Activated T-cell treated with anti-CD3 and anti-CD28 coated beads, Interleukin-2, amount 50 U/mL, for 72 hours (primary cell): ENCODE measurements at places on chromosomes 4 and X.
A peak's percentile ranks its signal among the peaks of the same experiment; 100 is the strongest.

DNA sequence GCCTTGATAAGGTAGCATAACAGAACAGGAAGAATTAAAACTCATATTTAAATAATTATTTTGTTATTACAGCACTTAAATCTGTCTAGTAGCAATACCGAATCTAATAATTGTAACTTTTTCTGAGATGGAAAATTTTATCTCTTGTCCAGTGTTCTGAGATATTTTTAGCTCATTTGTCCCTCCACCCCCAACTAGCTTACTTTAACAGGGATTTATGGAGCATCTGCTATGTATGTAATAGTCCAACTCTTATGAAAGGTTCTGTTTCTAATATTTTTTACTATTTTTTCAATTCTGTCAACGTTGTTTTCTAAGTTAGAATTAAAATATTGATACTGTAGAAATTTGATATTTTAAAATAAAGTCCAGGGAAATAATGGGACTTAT is 38.2 kb upstream of the NUDT6 start:
- DNase-seq = no peak

DNA sequence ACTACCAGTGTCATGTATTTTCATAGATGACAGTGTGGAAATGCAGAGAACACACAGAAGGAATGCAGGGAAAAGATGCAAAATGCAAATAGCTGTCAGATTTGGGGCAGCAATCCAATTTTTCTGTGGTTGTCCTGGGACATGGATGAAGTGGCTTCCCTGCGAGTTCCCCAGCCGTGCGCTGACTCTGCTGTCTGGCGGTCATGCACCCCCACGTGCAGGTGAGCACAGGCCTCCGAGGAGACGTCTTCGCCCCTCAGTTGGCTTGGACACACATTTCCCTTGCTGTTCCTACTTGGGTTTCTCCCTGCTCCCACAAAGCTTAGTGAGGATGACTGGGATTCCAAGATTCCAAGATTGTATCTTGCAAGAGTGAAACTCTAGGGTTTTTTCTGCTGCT is 24.4 kb downstream of the BLOC1S4 start:
- DNase-seq = no peak

- DNase-seq = no peak
Measured at GRCh38 chrX:40310447-40310846, 212.7 kb upstream of the BCOR start.

- no peak for DNase-seq
Measured at GRCh38 chr4:185847352-185848097, 35.5 kb upstream of the SORBS2 start.

DNA sequence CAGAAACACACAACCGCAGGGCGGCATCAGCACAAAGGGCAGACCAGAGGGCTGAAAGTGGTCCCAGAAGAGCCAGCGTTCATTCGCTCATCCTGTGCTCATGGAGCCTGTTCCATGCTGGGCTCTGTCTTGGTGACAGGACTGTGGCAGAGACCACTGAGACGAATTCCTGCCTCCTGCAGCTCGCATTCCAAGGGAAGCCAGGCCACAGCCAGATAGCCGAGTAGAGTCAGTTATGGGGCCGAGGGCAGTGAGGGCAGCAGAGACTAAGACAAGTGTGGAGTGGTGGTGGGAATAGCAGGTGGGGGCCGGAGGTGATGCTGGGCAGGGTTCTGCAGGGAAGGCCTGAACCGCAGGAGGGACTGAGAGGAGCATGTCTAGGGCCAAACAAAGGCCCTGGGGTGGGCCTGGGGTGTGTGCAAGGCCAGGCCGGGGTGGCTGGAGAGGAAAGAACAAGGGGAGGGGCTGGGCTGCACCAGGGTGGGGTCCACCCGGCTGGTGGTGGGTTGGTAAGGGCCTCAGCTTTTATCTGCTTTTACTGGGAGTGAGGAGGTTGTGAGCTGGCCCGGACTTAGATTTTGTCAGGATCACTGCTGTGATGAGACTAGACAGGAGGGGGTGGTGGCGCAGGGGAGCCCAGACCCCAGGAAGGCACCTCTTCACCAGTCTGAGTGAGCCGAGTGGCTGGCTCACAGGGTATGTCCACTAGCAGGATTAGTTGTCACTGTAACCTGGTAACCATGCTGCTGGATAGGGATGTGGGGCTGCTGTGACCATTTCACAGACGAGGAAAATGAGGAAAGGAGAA is 6.3 kb downstream of the PSAPL1 start:
- DNase-seq = no peak

- DNase-seq = peak; percentile 60
Measured at GRCh38 chrX:45803383-45803921, 602.8 kb upstream of the DIPK2B start.

DNA sequence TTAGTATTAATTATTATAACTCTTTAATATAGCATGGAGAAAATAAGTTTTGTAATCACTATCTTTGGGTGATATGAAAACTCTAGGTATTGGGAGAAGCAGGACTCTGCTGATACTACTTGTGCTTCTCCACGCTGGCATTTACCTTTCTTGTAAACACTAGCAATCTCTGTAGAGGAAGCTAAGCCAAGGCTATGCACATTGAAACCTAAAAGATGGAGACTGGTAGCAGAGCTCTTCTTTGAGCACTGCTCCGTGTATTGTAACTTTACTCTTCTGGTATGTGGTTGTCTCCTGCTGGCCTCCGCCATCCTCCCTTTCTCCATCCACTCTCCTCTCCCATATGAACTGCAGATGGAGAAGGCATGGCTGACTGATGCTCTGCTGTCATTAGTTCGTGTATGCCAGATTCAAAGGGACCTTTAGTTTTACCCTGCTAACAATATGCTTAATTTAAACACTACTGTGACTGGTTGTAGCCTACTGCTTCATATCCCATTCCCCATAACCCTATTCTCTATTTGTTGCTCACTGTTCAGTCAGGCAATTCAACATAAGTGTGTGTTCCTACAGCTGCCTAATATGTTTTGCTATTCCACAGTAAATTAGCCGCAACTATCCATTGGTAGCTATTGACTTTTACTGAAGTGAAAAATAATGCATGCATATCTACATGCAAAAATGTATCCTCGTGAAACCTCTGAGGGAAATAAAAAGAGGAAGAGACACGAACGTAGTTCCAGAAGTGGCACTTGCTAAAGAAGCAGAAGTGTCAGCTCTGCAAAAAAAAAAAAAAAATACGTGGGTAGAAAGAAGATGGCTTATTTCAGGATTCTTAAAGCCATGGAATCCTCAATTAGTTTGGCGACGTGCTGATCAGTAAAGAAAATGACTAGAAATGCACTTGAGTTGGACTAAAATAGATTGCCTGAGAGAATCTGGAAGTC is 55.6 kb upstream of the CCSER1 start:
- no peak for DNase-seq

GRCh38 chr4:154574311-154574710 is 11.5 kb downstream of the FGB start:
- no peak for DNase-seq

- no peak for DNase-seq
Measured at GRCh38 chrX:80334583-80334982, 85.7 kb upstream of the TENT5D start.

GRCh38 chr4:165873298-165874071 is 448 bp downstream of the TLL1 start:
- DNase-seq = no peak

DNA sequence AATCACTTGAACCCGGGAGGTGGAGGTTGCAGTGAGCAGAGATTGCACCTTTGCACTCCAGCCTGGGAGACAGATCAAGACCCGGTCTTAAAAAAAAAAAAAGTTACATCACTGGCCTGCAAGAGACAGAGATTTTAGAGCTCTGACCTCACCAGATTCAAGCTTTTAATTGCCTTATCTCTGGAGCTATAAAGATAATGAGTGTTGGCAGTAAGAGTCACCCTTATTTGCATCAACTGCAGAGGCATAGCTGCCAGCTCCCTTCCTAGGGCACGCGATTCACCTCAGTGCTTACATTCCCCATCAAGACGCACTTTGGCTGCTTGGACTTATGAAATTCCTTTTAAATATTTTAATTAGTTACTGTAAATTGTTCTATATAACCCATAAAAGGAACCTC is 12.5 kb upstream of the SPATA4 start:
- no peak for DNase-seq

GRCh38 chr4:786861-787300 is 39.0 kb downstream of the CPLX1 start:
- no peak for DNase-seq

GRCh38 chrX:114583646-114584374 is at the start of gene HTR2C:
Gene HTR2C, plus strand, starts transcription at chrX:114584086. Its CDS starts 142,851 bp downstream, at chrX:114726937.
- no peak for DNase-seq

GRCh38 chr4:74947798-74948197 is 14.9 kb downstream of the PARM1 start:
- no peak for DNase-seq

- no peak for DNase-seq
Measured at GRCh38 chrX:134251241-134251640, 14.3 kb downstream of the CCDC160 start.

DNA sequence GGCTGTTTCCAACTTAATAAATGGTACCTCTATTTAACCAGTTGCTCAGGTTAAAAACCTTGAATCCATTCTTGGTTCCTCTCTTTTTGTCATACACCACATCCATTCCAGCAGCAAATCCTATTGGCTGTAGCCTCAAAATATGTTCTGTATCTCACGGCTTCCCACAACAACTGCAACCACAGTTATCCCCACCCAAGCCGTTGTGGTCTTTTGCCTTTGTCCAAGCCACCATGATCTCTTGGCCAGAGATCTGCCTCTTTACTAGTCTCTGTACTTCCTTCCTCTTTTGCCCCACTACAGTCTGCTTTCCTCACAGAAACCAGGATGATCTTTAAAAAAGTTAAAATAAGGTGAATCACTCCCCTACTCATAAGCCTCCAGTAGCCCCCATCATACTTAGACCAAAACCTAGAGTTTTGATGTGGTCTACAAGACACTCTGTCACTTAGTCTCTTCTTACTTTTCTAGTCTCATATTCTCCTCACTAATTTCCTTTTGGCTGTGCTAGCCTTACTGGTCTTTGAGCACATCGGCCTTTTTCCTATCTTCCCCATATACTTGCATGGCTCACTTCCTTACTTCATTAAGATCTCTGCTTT is 10.3 kb downstream of the MAOA start:
- DNase-seq = no peak

DNA sequence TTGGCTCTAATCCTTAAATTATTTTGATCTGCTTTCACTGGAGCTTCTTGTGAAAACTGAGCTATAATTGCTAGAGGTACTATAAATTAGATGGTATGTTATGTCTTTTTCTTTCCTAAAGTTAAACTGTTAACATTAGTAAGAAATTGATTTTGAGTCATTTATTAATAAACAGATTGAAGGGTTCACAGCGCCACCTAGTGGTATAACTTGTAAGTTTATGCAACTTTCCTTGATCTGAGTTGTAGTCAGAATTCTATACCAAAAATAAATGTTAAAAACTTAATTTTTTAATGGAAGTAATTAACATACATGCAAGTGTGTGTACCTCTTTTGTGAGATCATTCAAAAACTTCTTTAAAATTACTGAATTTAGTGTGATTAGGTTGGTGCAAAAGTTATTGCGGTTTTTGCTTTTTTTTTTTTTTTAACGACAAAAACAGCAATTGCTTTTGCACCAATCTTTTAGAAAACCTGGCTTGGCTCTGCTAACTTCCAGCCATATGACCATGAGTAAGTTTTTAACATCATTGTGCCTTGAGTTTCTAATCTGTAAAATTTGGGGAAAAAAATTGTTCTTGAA is 151.5 kb downstream of the CENPC start:
- DNase-seq = no peak

- DNase-seq = no peak
Measured at GRCh38 chr4:185398618-185399017, 2.0 kb downstream of the ANKRD37 start.

- no peak for DNase-seq
Measured at GRCh38 chr4:52655506-52655905, 3.6 kb downstream of the USP46 start.

- no peak for DNase-seq
Measured at GRCh38 chrX:23503835-23504539, 163.3 kb upstream of the PRDX4 start.

DNA sequence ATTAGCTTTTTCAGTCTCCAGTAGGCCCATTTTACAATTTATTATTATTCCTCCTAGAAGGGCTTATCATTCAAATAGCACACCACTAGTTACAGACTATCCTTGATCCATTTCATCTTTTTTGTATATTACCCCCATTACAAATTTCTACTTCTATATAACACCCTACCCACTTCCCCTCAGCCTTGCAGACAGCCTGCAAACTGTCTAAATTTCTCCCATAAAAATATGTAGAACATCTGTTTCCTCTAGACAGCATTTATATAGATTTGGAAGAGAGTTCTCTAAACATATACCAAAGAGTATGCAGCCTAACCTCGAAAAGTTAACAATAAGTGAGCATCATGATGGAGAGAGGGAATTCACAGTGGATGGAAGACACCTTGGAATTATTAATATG is 30.8 kb downstream of the COMMD8 start:
- DNase-seq = no peak

GRCh38 chrX:107014936-107015335 is 14.9 kb upstream of the MORC4 start:
- no peak for DNase-seq

DNA sequence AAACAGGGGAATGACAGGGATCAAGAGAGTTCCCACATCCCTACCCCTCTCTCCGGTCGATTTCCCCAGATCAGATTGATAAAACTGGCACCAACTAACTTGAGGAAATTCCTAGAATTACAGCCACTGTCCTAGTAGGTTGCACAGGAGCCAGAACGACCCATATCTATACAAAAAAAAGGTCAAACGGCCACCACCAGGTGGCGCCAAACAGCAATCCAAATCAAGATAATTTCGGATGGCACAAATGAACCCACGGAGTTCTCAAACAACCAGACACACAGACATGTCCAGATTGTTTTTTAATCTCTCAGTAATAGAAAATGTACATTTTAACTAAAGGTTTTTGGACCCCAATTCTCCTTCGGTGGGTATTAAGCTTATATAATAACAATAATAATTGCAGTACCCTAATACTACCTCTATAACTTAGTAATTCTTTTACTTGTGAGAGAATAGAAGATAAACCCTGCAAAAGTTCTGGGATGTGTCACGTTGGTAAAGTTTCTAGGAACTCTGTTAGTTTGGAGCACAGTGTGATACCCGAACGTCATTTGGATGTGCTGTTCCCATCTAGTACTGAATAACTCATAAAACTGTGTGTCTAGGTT is 212.6 kb downstream of the SPOCK3 start:
- peak; percentile 40 for DNase-seq

GRCh38 chr4:6938237-6938636 is 28.6 kb downstream of the TBC1D14 start:
- DNase-seq = no peak

DNA sequence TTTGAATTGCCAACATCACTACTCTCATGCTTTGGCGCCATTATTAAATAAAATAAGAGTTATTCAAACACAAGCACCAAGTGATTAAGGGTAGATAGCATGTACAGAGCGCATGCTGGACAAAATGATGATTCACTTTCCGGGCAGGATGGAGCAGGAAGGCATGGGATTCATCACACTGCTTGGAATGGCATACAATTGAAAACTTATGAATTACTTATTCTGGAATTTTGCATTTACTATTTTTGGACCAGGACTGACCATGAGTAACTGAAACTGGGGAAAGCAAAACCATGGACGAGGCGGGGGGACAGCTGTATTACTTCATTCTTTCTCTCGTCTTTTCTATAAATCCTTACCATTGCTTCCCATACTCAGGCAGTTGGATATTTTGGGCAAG is 28.5 kb upstream of the FGF5 start:
- DNase-seq = no peak
